ENCODE measurements at places on chromosomes 3 and 15.

GRCh38 chr15:68003297-68003696 is 50.8 kb upstream of the PIAS1 start:
- no peak for DNase-seq

GRCh38 chr3:157769378-157769777 is 266.2 kb upstream of the VEPH1 start:
- DNase-seq = no peak

GRCh38 chr3:27729748-27730611 is 7.9 kb upstream of the EOMES start:
- no peak for DNase-seq

DNA sequence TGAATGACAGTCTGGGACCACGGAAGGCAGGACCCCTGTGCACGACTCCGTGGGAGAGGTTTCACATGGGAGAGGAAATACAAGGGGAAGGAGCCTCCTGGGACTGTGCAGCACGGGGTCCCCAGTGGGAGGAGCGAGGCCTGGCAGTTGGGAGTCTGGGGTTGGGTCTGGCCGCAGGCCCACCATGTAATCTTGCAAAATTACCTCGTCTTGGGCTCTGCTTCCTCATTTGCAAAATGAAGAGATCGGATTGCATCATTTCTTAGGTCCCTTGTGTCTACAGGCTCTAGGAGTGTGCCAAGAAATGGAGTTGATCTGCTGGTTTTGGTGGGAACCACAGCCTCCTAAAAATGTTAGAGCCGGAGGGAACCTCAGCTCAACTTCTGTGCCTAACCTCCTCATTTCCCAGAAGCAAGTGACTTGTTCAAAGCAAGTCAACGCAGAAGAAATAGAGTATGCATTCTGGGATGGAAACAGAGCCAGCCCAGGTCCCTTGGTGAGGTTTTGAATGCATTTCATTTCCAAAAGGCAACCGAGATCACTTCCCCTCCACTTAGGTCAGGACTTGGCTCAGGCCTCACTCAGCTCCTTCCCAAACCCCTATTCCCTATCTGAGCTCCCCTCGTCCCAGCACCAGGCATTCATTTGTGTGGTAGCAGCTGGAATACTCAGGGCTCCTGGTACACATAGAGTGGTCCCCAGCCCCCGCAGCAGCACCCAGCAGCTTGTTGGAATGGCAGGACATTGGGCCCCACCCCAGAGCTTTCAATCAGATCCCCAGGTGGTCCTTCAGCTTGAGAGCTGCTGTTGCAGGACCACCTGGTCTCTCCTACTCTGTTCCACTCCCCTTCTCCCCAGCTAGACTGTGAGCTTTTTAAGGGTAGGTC is 267.7 kb downstream of the XXYLT1 start:
- peak; percentile 83 for DNase-seq

DNA sequence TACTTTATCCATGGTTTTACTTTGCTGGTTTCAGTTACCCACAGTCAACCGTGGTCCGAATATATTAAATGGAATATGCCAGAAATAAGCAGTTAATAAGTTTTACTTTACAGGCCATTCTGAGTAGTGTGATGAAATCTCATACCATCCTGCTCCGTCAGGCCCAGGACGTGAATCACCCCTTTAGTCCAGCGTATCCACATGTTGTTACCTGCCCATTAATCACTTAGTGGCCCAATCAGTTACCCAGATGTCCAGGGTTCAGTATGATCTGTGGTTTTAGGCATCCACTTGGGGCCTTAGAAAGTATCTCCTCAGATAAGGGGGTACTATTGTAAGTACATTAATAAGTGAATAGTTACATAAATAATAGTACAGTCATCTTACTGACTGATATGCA is 88.0 kb downstream of the TTBK2 start:
- DNase-seq = peak; percentile 55

DNA sequence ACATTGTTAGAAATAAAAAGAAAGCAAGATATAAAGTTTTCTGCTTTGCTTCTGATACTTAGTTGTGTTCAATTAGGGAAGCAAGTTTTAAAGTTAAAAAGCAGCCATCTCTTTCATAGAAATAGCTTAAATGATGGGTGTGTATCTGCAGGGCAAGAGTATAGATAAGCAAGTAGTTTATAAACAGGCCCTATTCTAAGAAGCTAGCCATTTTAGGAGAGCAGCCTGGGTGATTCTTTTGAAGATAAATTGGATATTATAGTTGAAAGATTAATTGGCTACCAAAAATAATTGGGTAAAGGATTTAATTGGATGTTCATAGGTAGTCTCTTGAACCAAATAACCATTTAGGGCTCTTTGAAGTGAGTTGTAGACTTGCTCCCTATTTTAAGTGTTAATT is 5.6 kb downstream of the EIF3J start:
- no peak for DNase-seq

DNA sequence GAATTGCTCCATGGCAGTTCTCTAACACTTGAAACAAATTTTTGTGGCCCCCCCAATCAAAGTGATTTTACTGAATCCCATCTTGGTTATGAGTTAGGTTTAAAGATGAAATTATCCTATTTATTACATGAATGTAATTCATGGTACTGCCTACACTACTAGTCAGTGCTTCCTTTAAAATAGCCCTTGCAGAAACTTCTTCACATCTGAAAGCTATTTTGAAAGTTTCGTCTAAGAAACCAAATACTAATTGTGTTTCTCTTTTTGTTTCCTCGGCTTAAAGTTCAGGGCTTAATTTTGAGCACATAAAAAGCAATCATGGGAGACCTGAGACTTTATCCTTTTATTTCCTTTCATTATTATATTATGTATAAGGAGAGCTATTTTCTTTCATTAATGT is 72.1 kb downstream of the PLOD2 start:
- DNase-seq = no peak

GRCh38 chr3:105228696-105229095 is 138.0 kb upstream of the ALCAM start:
- DNase-seq = no peak

DNA sequence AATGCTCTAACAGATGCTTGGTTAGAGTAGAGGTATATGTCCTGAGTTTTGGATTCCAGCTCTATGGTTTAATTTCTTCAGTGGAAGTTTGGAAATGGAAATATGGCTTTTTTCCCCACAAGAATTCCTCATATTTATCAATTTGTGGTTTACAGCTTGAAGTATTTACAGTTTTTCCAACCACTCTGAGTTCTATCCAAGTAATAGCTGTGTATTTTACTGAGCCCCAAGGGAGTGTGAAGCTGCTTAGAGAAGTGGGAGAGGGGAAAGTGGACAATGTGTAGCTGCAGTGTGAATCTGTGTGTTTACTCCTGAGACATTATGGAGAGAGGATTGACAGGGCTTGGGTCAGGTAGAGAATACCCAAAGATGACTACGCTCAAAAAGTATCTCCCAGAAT is 54.5 kb downstream of the NEK11 start:
- no peak for DNase-seq

DNA sequence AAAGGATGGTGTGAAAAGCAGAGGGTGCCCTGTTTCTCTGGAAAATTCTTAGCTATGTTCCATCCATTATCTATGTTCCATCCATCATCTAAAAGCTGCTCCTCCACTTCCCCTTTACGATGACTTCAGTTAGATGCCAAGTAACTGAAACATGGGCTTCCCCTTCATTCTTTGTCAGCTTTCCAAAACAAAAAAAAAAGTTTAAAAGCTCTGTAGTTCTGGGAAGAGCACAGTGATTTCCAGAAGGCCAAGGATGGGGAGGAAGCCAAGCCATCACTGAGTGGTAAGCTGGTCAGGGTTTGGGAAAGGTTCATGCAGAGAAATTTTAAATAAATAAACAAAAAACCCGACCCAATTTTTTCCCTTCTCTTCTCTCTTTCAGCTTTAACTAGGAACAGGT is 111.5 kb downstream of the CFAP44 start:
- DNase-seq = no peak

DNA sequence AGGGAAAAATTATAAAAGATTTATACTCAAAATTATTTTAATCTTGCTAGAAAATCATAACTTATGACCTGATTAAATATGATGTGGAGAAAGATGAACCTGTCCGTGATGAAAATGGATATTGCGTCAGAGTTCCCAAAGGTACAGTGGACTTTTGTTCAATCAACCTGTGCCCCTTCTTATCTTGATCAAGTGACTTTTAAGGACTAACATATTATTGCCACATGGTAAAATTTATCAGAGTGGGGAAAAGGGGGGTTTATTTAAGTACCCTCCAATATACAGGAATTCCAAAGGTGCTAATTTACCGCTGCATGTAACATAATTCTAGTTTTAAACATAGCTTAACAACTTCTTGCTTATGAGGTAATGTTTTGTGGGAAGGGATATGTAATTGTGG is 39.6 kb downstream of the HDC start:
- DNase-seq = no peak

DNA sequence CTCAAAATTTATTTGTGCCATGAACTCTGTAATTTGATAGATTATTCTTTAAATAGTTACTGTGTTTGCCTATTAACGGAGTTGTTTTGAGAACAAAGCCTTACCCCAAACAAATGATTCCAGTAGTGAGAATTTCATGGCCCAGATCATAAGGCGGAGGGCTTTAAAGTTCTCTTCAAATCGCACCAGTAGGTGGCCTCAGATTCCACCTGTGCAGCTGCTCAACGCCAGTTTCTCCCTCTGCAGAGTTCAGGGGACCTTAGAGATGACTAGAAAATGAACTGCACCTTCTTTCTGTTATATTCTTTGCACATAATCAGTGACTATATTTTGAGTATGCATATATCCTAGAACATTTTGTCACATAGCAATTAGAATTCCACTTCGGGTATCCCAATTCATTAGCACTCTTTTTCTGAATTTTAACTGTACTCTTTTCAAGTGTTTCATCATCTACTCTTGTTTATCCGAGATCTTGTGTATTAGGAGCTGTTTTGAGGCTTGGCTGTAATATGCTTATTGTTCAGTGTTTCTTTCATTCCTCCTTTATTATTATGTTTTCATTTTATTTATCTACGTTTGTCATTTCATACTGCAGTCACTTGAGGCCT is 232.6 kb upstream of the CHRM5 start:
- DNase-seq = peak; percentile 29

Data from fibroblast of the conjunctiva (primary cell).